ENCODE measurements at places on chromosomes 11 and 22. TPM values are rescaled to one million over a fixed set of nuclear protein-coding genes. Genes with fewer than 3 reads are reported as not detected.

The C11orf42 gene
- not detected for total RNA-seq

- H3K27me3 ChIP-seq = no peaks in the 10 kb centered on the region
- DNase-seq = no peak
- H3K4me3 ChIP-seq = no peak overlapping the region
- H3K4me1 ChIP-seq = no peaks in the 10 kb centered on the region
- H3K27ac ChIP-seq = no peak overlapping the region
- H3K36me3 ChIP-seq = no peaks in the 10 kb centered on the region
Measured at GRCh38 chr11:87604350-87604749, 566.6 kb downstream of the TMEM135 start.

The ARHGAP8 gene
- 0.37 TPM for total RNA-seq

DNA sequence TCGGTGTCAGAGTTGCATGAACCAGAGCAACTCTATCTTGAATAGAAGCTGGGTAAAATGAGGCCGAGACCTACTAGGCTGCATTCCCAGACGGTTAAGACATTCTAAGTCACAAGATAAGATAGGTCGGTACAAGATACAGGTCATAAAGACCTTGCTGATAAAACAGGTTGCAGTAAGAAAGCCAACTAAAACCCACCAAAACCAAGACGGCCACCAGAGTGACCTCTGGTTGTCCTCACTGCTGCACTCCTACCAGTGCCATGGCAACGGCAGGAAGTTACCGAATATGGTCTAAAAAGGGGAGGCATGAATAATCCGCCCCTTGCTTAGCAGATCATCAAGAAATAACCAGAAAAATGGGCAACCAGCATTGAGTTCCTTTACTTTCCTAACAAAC, 2.4 kb upstream of the KAT5 start:
- H3K27ac ChIP-seq = peak overlapping the region; percentile 46
- H3K36me3 ChIP-seq = peaks cover 16% of the 10 kb centered on the region
- H3K4me1 ChIP-seq = peaks cover 32% of the 10 kb centered on the region
- H3K27me3 ChIP-seq = no peaks in the 10 kb centered on the region
- no peak overlapping the region for H3K4me3 ChIP-seq

GRCh38 chr22:29335656-29336055, 20.2 kb upstream of the RASL10A start:
- H3K27ac ChIP-seq = no peak overlapping the region
- H3K36me3 ChIP-seq = peaks cover 18% of the 10 kb centered on the region
- H3K4me3 ChIP-seq = no peak overlapping the region
- no peaks in the 10 kb centered on the region for H3K27me3 ChIP-seq
- DNase-seq = no peak
- no peaks in the 10 kb centered on the region for H3K4me1 ChIP-seq

- H3K36me3 ChIP-seq = no peaks in the 10 kb centered on the region
- H3K27ac ChIP-seq = peak overlapping the region; percentile 20
- H3K4me3 ChIP-seq = no peak overlapping the region
- H3K4me1 ChIP-seq = peaks cover 81% of the 10 kb centered on the region
- no peak for DNase-seq
- no peaks in the 10 kb centered on the region for H3K27me3 ChIP-seq
Measured at GRCh38 chr11:75347781-75348566, 3.5 kb downstream of the ARRB1 start.

- DNase-seq = no peak
- H3K27me3 ChIP-seq = peaks cover 7% of the 10 kb centered on the region
- H3K27ac ChIP-seq = peak overlapping the region; percentile 97
- peaks cover 39% of the 10 kb centered on the region for H3K4me1 ChIP-seq
- peaks cover 21% of the 10 kb centered on the region for H3K36me3 ChIP-seq
- no peak overlapping the region for H3K4me3 ChIP-seq
Measured at GRCh38 chr11:123233975-123234334, 38.9 kb upstream of the CLMP start.

The MAPK8IP1 gene
- 0.64 TPM for total RNA-seq

The CCDC89 gene
- total RNA-seq = 0.52 TPM

DNA sequence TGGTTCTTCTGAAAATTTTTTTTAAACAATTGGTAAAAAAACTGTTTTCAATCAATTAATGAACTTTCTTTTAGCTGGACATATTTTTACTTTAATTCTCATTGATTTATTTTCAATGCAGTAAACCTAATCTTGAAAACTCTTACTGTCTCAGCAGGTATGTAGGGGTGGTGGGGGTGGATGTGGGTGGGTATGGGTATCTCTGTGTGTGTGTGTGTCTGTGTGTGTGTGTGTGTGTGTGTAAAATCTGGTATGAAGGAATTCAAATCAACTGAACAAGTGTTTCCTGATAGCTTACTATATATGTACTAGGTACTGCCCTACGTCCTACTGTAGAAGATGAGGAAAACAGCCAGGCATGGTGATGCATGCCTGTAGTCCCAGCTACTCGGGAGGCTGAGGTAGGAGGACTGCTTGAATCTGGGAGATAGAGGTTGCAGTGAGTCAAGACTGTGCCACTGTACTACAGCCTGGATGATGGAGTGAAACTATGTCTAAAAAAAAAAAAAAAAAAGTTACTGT, 75.5 kb downstream of the MRTFA start:
- DNase-seq = no peak
- H3K4me3 ChIP-seq = no peak overlapping the region
- peaks cover 8% of the 10 kb centered on the region for H3K36me3 ChIP-seq
- H3K27ac ChIP-seq = no peak overlapping the region
- H3K27me3 ChIP-seq = no peaks in the 10 kb centered on the region
- peaks cover 12% of the 10 kb centered on the region for H3K4me1 ChIP-seq

- no peak overlapping the region for H3K4me3 ChIP-seq
- H3K27me3 ChIP-seq = no peaks in the 10 kb centered on the region
- DNase-seq = no peak
- H3K36me3 ChIP-seq = peaks cover 20% of the 10 kb centered on the region
- no peak overlapping the region for H3K27ac ChIP-seq
Measured at GRCh38 chr22:41222846-41223507, 17.8 kb downstream of the CHADL start.

DNA sequence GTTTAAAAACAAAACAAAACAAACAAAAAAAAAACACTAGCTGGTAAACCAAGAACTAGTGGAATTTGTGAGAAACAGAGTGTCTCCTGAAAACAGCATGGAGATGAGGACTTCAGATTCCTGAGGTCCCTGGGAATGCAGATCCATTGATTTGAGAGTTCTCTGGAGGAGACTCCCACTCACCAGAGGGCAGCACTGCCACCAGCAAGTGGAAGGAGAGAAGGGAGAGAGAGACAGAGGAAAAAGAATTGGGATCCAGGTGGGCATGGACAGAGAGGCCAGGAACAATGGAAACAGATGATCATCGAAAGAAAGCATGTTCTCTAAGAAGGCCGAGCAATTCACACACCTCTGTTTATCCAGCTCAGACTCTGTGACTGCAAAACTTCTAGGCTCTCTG, 31.8 kb downstream of the ETS1 start:
- H3K4me1 ChIP-seq = peaks cover 51% of the 10 kb centered on the region
- DNase-seq = no peak
- H3K27me3 ChIP-seq = no peaks in the 10 kb centered on the region
- H3K27ac ChIP-seq = no peak overlapping the region
- H3K36me3 ChIP-seq = no peaks in the 10 kb centered on the region
- no peak overlapping the region for H3K4me3 ChIP-seq

- no peaks in the 10 kb centered on the region for H3K27me3 ChIP-seq
- no peak overlapping the region for H3K4me3 ChIP-seq
- no peak for DNase-seq
- H3K4me1 ChIP-seq = peaks cover 3% of the 10 kb centered on the region
- no peaks in the 10 kb centered on the region for H3K36me3 ChIP-seq
- H3K27ac ChIP-seq = no peak overlapping the region
Measured at GRCh38 chr11:46249938-46250744, 27.3 kb upstream of the CREB3L1 start.

DNA sequence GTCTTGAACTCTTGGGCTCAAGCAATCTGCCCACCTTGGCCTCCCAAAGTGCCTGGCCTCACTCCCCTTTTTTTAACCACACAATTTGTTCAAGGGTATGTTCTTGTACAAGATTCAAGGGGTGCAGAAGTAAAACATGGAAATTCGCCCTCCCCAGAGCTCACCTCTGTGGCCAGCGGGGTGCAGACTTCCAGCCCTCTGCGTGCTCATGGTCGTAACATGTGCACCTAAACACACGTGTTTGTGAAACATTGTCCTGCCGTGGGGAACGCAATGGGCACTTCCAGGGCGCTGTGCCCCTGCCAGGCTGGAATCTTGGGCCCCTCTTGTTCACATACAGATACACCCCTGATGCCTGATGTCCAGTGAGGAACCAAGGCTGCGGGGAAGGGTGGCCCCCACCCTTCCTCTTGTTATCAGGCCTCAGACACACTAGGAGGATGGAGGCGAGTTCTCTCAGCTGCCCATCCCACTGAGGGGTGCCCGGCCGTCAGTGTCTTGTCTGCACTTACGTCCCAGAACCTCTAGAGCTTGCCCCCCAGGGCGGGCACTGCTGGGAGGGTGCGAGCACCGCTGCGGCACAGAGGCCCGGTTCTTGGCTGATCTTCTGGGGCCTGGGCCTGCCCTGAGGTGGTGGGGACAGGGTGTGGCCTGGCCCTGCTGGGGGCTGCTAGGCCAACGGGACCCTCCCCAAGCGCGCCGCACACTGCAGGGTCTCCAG, 4.1 kb upstream of the EPS8L2 start:
- peaks cover 22% of the 10 kb centered on the region for H3K4me1 ChIP-seq
- H3K4me3 ChIP-seq = no peak overlapping the region
- H3K36me3 ChIP-seq = peaks cover 5% of the 10 kb centered on the region
- H3K27me3 ChIP-seq = peaks cover 4% of the 10 kb centered on the region

- no peak for DNase-seq
- peaks cover 23% of the 10 kb centered on the region for H3K36me3 ChIP-seq
- H3K4me1 ChIP-seq = no peaks in the 10 kb centered on the region
- no peak overlapping the region for H3K4me3 ChIP-seq
Measured at GRCh38 chr22:45717789-45718188, 46.2 kb downstream of the ATXN10 start.

The RASL10A gene
- 0.92 TPM for total RNA-seq

The LYVE1 gene
- total RNA-seq = not detected

The CADM1 gene
- 0.52 TPM for total RNA-seq

The PATE4 gene
- total RNA-seq = not detected

The OR52A1 gene
- total RNA-seq = not detected

The C11orf52 gene
- 0.27 TPM for total RNA-seq

The NOX4 gene
- total RNA-seq = not detected

The MYO7A gene
- 0.15 TPM for total RNA-seq

- H3K36me3 ChIP-seq = peaks cover 89% of the 10 kb centered on the region
- H3K27me3 ChIP-seq = no peaks in the 10 kb centered on the region
- H3K4me1 ChIP-seq = peaks cover 36% of the 10 kb centered on the region
- no peak overlapping the region for H3K4me3 ChIP-seq
Measured at GRCh38 chr22:20094197-20094807, 14.3 kb downstream of the DGCR8 start.

Measured in activated CD4-positive, alpha-beta T cell treated with anti-CD3 and anti-CD28 coated beads, Interleukin-2, amount 10 ng/mL, durations not matched to agents 7 days and 5 days (primary cell).